Renal cortex interstitium (tissue), 15 donors: ENCODE measurements at places on chromosomes 7 and 10. TPM values are rescaled to one million over a fixed set of nuclear protein-coding genes. Genes with fewer than 3 reads are reported as not detected.

- no peak for DNase-seq
Observed at GRCh38 chr7:1697499-1698125, 27.5 kb downstream of the ELFN1 start.

- no peak for DNase-seq
Observed at GRCh38 chr7:151104411-151105235, 18.3 kb downstream of the AGAP3 start.

- DNase-seq = no peak
Observed at GRCh38 chr7:155943251-155943899, 131.1 kb upstream of the SHH start.

- DNase-seq = no peak
Observed at GRCh38 chr7:114345494-114345893, 69.1 kb upstream of the FOXP2 start.

BCL7B gene
- 36.2 TPM for polyA plus RNA-seq
